ENCODE measurements at places on chromosomes 6 and 20.

DNA sequence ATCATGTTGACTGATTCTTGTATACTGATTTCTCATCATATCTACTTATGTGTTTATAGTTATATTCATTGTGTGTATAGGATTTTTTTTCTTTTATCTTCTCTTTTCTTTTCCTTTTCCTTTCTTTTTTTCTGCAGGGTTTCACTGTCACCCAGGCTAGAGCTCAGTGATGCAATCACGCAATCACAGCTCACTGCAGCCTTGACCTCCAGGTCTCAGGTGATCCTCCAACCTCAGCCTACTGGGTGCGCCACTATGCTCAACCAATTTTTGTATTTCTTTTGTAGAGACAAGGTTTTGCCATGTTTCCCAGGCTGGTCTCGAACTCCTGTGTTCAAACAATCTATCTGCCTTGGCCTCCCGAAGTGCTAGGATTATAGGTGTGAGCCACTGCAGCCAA, 1.6 kb upstream of the PBOV1 start:
- DNase-seq: no peak

DNA sequence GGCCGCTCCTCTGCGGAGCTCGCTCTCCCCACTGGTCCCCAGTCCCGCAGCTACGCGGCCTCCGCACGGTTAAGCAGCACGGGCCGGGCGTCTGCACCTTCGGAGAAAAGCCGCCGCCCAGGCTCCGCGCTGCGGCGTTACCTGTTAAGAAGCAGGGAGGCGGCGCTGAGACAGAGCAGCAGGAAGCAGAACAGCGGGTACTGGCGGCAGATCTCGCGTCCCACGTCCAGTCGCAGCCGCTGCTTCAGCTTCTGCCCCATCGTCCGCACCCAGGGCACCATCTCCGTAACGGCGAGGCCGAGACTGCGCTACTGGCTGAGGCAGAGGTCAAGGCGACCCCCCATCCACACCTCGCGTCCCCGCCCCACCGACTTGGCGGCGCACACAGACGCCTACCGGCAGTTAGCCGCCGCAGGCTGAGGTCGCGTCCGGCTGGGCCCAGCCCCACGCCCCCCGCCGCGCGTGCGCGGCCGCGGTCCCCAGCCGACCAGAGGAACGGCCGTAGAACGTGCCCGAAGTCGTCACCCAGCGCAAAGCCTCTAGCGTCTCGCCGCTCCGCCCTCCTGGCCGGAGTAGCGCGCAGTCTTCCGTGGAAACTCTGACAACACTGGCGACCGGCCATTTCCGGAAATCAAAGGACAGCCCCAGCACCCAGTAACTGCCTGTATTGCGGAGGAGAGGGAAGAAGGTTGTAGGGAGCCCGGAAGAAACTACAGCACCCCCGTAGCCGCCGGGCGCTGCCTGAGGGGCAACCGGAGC, at the start of gene SNX14:
Gene SNX14, minus strand, starts transcription at position 421 of the 759 bp plus-strand sequence. Its CDS starts 140 bp downstream, at position 281.
- DNase-seq: peak; percentile 76

DNA sequence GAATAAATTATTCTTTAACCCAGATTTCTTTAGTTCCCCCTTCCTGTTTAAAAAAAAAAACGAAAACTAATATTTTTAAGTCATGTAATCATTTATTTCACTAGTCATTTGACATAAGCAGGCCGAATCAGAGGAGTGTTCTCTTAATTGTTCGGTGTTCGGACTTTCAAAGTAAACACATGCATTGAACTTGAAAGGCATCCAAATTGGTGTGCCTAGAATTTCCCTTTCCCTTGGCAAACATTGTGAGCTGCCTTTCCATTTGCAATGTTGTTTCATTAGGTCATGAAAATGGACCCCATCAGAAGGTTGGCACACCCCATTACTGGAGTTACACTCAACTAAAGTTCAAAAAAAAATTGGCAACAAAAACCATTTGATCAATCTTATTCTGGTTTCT, 283.0 kb upstream of the MARCKS start:
- DNase-seq: no peak

GRCh38 chr6:28135393-28135792, 6.3 kb upstream of the ZKSCAN8 start:
- DNase-seq: no peak

All from esophagus squamous epithelium (tissue), 5 donors.